ENCODE measurements at places on chromosomes 2 and 18.

DNA sequence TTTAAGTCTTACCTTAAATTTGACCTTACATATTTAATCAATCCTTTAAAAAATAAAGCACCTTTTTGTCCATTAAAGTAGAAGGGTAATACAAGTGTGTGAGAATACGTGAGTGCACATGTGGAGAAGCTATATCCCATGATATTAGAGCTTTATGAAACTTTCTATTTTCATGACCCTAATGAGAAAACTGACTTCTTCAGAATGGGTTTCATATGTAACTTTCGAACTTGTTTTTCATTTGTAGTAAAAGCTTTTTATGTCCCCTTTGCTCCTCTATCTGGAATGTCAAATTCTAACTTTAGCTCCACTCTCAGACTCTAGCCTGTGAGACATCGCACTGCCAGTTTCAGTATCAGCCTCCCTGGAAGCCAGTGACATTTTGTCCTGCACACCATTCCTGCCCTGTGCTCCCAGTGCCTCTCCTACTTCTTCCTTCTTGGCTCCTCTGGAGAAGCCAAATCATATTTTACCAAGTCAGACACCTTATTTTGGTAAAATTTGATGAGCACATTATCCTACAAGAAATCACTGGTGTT, 42.0 kb downstream of the MAPRE2 start:
- no peak for DNase-seq

- no peak for DNase-seq
Observed at GRCh38 chr2:118913131-118913802, 28.7 kb upstream of the MARCO start.

DNA sequence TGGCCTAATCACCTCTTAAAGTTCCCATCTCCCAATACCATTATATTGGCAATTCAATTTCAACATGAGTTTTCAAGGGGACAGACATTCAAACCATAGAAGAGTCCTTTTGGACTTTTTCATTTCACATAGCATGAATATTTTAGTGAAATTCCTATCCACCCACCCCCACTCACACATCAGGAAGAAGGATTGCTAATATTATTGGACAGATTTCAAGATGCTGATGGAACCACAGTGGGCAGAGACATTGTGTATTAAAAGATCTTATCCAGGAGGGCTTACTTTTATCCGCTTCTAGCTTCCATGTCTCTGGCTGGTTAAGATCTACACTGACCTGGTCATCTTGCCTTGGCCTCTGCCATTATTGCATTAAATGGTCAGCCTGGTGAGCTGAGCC, 297.4 kb upstream of the ACVR2A start:
- DNase-seq: no peak

GRCh38 chr18:54777118-54777791, 51.0 kb upstream of the RAB27B start:
- DNase-seq: no peak

- DNase-seq: no peak
Observed at GRCh38 chr2:118940486-118941120, 1.4 kb upstream of the MARCO start.

GRCh38 chr2:212745359-212745758, 206.8 kb upstream of the ERBB4 start:
- DNase-seq: no peak

- no peak for DNase-seq
Observed at GRCh38 chr18:21444465-21445212, 155.9 kb downstream of the ESCO1 start.

Data from activated CD4-positive, alpha-beta T cell treated with anti-CD3 and anti-CD28 coated beads, Interleukin-2, amount 50 U/mL, for 1 hour (primary cell).